Nucleus accumbens (tissue), 56 donors: ENCODE measurements at places on chromosomes 7 and 10.

DNA sequence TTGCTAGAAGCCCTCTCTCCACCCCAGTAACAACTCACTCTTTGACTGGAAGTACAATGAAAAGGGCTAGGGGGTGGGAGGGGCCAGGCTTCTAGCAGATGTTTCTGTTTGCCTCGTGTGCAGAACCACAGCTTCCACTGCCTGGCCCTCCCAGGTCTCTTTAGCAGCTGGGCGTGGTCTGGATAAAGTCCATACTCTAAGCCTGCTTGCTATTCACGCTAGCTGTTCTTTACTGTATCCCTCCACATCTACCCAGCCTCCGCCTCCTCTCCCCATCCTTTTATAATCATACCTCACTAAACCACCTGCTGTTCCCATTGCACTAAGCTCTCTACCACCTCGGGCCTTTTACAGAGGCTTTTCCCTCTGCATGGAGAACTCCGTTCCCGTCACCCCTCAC is 288.8 kb downstream of the CAMK1D start:
- DNase-seq = no peak

DNA sequence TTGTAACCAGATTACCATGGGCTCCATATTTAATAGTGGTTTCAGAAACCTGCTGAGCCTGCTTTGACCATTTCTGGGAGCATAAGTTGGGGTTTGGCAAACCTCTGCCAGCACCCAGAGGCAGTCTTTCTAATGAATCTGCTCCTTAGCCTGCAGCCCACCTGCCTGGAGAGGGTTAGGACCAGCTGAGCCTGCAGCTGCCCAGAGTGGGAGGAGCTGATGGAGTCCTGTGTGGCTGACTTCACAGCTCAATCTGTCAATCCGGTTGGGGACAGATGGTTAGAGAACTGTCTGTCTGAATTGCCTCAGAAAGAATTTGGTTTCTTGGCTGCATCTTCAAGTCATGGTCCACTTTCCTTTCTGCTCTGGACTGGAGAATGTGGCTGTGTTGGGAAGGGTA is 444.6 kb downstream of the NRG3 start:
- no peak for DNase-seq

DNA sequence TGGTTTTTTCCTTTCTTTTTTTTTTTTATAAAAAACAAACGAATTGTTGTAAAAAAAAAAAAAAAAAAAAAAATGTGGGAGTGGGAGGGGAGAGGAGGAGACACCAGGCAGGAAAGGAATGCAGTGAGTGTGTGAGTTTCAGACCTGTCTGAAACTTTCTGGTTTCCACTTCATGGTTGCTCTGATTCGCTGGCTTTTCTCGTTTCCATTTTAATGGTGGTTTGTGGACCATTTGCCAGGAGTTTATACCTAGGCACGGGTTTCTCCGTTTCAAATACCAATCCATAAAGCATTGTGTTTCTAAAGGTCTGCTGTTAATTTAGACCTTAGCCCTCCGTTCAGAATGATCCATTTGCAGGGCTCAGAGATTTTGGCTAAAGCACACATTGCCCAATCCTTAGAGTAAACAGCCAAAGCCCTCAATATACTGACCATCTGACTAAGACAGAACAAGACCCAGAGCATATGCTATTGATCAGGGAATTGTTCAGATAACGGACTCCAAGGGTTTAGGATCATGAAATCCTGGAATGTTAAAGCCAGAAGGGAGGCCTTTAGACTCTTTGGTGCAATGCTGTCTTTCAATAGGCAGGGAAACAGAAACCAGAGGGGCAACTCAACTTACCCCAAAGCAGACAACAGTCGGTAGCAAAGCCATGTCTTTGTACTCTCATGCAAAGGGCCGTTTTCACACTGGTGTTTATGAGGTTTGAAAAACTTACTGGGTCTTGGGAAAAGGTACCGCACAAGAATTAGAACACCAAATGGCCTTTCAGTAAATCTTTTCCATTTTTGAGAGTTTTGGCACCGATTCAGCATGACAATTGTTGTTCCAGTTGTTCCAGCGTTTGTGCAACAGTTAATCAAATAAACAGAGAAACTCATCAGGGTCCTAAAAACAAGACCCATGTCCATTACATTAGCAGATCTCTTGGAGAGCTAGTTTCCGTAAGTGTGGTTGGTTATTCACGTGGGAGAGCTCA is 94.3 kb upstream of the AGBL3 start:
- DNase-seq = no peak

DNA sequence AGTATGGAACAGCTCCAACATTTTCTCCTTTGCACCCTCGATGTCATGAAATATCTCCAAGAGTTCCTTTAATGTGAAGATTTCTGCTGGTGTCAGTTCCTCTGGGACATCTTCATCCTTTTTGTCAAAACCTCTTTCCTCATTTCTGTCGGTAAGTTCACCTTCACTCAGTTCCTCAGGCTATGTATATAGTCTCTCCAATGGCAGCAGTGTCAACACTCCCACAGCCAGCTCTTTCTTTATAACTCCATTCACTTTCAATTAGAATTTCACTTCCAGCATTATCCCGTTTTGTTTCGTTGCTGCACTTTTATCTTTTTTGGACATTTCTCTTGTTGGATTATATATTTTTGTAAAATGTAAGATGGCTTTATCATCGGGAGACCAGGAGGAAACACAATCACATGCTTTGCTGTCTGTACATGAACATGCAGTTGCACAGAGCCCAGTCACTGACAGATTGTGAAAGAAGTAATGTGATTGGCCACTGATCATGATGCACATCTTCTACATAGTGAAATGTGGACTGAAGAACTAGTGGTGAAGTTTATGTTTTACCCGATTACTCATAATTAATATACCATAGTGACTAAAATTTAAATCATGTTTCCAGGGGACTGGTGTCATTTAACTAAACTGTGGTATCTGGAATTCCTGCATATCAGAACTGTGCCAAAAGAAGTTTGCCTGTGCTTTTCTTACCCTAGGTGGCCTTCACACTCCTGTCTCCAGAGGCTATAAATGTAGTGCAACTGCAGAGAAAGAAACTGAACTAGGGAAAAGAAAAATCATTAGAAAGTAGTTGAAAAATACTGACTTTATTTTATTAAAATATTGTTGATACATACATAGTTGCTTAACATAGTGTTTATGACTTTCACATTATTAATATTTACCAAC is 289.6 kb downstream of the PPP1R3A start:
- DNase-seq = no peak

GRCh38 chr7:128117691-128118090 is 86.5 kb upstream of the LRRC4 start:
- no peak for DNase-seq

GRCh38 chr7:99420986-99421385 is 12.2 kb downstream of the BUD31 start:
- no peak for DNase-seq

GRCh38 chr10:26741368-26741767 is 43.9 kb downstream of the PDSS1 start:
- DNase-seq = no peak

- DNase-seq = no peak
Measured at GRCh38 chr10:74928742-74929191, 102.4 kb downstream of the KAT6B start.

GRCh38 chr10:115023715-115024114 is 69.5 kb upstream of the ATRNL1 start:
- no peak for DNase-seq

DNA sequence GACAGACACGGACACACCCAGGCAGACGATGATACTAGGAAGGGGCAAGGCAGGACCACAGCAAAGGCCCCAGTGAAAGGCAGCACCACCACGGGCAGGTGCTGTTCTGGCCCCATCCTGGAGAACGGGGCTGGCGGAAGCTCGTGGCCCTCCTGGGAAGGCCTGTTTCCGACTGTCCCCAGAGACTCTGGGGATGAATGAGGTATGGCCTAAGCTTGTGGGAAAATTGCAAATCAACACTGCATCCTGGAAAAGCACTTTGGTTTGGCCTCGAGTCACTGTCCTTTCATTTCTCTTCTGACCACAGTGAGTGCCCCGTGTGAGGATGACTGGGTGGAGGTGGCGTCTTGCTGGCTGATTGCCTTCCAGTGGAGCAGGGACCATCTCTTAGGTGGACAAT is 81.6 kb upstream of the ANLN start:
- DNase-seq = no peak

GRCh38 chr10:43153901-43154300 is 15.7 kb downstream of the CSGALNACT2 start:
- DNase-seq = no peak

DNA sequence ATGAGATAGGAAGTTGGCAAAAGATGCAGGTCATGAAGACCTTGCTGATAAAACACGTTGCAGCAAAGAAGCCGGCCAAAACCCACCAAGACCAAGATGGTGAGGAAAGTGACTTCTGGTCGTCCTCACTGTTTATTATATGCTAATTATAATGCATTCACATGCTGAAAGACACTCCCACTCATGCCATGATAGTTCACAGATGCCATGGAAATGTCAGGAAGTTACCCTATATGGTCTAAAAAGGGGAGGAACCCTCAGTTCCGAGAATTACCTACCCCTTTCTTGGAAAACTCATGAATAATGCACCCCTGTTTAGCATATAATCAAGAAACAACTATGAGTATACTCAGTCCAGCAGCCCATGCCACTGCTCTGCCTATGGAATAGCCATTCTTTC is 202.4 kb upstream of the GRB10 start:
- no peak for DNase-seq

DNA sequence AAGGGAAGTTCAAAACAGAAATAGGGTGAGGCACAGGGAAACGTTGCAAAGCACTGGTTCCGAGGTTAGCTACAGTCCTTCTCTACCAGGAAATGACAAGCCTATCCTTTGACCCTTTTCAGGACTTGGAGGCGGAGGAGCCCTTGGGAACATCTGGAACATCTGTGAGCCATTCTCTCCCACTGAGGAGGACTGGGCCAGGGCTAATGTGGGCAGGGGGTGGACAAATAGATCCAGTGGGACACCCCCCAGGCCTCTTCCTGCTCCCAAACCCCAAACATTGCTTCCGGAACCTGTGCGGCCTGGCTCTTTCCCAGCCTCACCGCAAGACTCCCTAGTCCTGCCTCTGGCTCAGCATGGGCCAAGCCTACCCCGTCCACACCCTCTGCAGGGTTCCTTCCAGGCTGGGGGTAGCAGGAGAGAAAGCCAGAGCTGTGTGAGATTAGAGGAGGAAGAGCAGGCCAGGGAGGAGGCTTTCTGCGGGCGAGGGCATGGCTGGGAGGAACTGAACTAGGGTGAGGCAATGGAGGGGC is 36.5 kb downstream of the GHRHR start:
- no peak for DNase-seq

GRCh38 chr10:729213-729612 is 39.7 kb upstream of the DIP2C start:
- DNase-seq = no peak

- no peak for DNase-seq
Measured at GRCh38 chr7:103573479-103574058, 127.6 kb upstream of the SLC26A5 start.

GRCh38 chr7:151366166-151366879 is 24.7 kb downstream of the NUB1 start:
- DNase-seq = no peak

DNA sequence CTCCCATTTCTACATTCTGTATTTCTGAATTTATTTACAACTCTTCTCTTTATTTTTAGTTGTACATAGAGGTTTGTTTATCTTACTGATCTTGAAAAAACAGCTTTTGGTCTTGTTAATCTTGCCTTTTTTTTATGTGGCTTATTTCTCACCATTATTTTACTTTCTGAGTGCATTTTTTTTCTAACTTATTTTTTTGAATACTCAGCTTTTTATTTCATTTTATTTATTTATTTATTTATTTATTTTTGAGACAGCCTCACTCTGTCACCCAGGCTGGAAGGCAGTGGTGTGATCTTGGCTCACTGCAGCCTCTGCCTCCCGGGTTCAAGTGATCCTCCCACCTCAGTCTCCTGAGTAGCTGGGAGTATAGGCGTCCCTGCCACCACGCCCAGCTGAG is 23.9 kb downstream of the CUX1 start:
- DNase-seq = no peak

DNA sequence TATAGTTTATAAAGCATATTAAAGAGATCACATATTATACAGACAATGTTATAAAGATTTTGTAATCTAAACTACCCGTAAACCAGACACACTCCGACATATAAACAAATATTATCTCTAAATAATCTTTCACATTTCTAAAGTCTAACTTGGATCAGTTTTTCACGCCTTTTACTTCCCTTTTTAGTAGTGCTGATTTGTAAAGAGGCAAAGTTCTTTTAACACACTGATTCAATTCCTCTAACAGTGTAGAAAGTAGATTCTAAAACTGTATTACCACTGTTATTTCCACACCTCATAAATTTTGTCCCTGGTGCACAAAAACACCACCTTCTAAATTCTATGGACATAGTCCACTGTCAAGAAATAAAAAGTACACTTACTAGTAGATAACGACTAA is 230.9 kb downstream of the DOCK4 start:
- no peak for DNase-seq

- no peak for DNase-seq
Measured at GRCh38 chr7:13992596-13992964, 3.1 kb upstream of the ETV1 start.

DNA sequence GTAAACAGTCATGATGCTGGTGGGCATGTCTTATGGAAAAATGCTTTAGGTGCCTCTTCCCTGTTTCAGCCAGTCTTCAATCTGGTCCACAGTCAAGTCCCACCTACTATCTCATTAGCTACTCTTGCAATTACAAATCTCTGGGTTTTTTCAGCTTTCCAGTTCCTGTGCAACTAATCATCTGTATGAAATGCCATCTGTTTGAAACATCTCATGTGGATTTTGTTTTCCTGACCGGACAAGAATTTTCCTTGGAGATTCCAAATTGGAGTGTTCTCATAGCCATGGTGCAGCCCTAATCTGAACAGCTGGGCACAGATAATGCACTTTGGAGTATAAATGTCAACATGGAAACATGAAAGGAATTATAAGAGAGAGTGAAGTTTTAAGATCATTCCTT is 41.3 kb upstream of the CALN1 start:
- no peak for DNase-seq

DNA sequence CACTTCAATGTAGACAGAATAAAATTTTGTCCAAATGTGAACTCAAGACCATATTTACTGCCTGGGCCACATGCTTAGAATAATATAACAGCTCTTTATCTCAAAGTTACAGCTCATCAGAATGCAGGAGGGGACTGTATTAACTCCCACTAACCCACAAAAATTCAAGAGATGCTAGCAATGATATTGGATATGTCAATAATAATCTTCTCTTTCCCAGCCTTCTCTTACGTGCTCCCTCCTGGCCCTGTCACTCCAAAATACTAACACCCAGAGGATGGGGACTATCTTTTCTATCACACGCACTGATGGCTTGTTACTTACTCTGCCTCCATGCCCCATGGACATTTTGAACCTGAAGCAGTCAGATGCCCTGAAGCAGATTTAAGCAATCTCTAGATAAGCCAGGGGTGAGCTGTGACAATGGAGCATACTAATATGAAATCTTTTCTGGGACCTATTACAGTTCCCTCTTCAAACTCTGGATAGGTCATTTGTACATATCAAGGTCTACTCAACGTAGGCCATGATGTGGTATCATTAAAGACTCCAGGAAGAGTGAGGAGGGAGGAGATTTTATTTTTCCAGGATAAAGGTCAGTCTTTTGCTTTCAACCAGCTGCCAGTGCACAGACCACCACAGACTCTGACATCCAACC is 803.0 kb downstream of the GRM8 start:
- no peak for DNase-seq
